Coronary artery (tissue), 2 donors: ENCODE measurements at places on chromosomes 16 and 17.
A peak's percentile ranks its signal among the peaks of the same experiment; 100 is the strongest.

DNA sequence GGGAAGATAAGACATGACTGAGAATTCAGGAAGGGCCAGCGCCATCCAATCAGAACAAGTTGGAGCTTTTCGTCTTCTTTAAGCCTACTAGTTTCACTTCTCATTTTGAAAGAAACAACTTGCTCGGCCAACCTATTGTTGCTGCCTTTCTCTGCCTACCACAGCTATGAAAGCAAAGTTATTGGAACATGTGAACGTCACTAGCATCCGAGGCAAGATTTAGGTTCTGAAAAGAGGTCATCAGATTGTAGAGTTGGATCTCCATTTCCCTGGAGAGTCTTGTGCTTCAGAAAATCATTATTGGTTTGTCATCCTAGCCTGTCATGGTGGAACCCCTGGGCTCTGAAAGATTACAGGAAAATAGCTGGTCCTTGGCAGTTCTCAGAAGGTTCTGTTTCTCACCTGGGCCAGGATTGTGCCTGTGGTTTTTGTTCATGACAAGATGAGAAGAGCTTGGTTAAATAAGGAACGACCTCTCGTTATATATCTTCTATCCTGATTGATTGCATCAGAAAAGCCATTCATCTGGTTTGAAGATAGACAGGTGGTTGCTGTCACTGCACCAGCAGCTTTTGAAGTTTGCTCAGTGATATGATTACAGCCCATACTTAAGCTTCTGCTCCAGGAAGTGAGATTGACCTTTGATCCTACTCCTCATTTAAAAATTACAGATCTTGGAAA is 25.3 kb downstream of the CDH13 start:
- no peak for DNase-seq

GRCh38 chr16:86965840-86966550 is 351.2 kb downstream of the C16orf95 start:
- no peak for DNase-seq

GRCh38 chr16:7422036-7422888 is 89.6 kb downstream of the RBFOX1 start:
- DNase-seq, result no peak

GRCh38 chr17:17590883-17591354 is 589 bp downstream of the PEMT start:
- no peak for DNase-seq

DNA sequence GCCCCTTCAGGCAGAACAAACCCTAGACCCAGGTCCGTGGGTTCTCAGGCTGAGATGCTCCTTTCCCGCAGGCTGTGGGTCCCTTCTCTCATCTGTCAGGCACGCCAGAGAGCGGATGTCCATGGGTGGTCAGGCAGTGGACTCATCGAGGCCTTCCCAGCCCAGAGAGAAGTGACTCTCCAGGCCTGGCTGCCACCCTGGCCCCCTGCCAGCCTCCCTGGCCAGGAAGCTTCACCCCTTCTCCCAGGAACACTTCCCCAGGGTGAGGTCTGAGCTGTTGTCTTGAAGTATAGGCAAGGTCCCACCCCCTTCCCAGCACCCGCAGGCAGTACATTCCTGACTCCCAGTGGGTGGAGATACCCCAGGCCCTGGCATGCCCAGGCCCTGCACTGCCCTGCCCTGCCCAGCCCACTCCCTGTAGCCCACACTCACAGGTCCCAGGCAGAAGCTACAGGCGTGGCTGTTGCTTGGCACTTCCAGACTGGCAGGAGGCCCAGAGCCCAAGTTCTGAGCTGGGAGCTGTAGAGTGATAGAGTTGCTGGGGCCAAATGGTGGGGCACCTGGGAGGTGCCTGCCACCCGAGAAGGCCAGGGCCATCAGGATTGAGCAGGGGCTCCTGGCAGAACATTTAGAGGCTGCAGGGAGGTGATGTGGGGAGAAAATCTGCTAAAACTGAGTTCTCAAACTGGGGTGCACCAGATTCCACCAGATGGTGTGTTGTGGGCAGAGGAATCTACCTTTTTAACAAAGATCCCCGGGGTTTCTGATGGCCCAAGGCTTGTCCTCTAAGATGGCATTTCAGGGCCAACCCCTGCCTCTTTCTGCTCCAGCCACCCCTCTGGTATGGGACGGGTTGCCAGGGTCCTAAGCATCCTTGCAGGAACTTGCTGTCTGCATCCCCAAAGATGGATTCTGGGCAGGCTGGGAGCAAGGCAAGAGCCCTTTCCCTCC is 6.7 kb downstream of the ITGA3 start:
- DNase-seq, result peak; percentile 95

DNA sequence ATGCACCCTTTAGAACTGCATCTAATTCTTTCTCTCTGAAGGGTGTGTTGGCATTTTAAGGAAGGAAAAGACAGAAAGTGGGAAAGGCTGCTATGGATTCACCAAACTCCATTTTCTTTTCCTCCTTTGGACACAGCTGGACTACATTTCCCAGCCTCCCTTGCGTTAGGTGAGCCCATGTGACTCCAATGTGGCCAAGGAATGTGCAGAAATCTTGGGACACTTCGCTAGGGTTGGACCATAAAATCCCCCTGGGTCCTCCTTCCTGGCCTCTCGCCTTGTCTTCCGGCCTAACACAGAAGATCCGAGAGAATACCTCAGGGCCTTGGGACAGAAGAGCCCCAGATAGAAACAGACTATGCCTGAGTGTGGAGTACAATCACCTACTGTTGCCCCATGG is 56.3 kb downstream of the ABCC12 start:
- DNase-seq, result no peak
